Urinary bladder (tissue), 4 donors: ENCODE measurements at places on chromosomes 2 and 18. TPM values are rescaled to one million over a fixed set of nuclear protein-coding genes. Genes with fewer than 3 reads are reported as not detected.

Gene UGT1A4
- 1.1 TPM for total RNA-seq

Gene RAB6C
- total RNA-seq, result 0.11 TPM

Gene TUBB8B
- not detected for total RNA-seq

- no peak for DNase-seq
Observed at GRCh38 chr2:235723371-235723770, 229.5 kb downstream of the AGAP1 start.

GRCh38 chr2:28150994-28151393 lies 241.7 kb upstream of the FOSL2 start:
- DNase-seq, result no peak

GRCh38 chr2:186884587-186884986 lies 35.6 kb upstream of the ZSWIM2 start:
- no peak for DNase-seq

- no peak for DNase-seq
Observed at GRCh38 chr2:164044622-164045021, 308.8 kb upstream of the FIGN start.

DNA sequence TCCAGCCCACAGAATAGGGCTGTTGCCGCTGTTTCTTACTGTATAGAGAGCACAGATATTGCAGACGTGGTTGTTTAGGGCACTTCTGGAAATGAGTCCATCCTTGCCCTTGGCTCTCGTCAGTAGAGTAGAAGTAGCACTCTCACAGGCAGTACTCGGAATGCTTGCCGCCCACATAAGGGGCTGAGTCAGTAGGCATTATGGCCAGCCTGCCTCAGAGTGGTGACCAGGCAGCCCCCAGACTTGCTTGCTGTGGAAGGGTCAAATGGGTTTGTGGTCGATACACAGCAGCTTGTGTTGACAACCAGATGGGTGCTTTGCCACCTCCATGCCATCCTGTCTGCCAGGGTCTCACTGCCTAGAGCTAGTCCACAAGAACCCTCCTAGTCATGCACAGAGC lies 38.7 kb downstream of the PLEKHB2 start:
- DNase-seq, result no peak

DNA sequence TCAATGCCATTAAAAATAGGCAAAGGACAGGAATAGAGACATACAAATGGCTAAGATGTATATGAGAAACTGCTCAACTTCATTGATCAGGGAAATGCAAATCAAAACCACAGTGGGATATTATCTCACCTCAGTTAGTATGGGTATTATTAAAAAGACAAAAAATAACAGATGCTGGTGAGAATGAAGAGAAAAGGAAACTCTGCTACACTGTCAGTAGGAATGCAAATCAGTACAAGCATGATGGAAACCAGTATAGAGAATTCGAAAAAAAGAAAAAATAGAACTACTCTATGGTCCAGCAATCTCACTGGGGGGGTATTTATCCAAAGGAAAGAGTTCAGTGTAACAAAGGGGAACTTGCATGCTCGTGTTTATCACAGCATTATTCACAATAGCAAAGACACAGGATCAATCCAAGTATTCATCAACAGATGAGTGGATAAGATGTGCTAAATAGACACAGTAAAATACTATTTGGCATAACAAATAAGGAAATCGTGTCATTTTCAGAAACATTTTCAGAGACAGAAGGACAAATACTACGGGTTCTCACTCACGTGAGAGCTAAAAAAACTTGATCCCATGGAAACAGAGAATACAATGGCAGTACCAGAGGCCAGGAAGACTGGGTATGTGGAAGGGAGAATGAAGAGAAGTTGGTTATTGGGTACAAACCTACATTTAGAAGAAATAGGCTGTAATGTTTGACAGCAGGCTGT lies 60.6 kb downstream of the CCDC74A start:
- DNase-seq, result no peak
